ENCODE measurements at places on chromosomes 16 and 17.

- DNase-seq: no peak
These were observed 42.4 kb downstream of the NXPH3 start for GRCh38 chr17:49618028-49618611.

GRCh38 chr17:40219594-40220338 lies 662 bp downstream of the WIPF2 start:
- no peak for DNase-seq

- no peak for DNase-seq
These were observed 15.2 kb downstream of the KRT23 start for GRCh38 chr17:40922239-40922638.

DNA sequence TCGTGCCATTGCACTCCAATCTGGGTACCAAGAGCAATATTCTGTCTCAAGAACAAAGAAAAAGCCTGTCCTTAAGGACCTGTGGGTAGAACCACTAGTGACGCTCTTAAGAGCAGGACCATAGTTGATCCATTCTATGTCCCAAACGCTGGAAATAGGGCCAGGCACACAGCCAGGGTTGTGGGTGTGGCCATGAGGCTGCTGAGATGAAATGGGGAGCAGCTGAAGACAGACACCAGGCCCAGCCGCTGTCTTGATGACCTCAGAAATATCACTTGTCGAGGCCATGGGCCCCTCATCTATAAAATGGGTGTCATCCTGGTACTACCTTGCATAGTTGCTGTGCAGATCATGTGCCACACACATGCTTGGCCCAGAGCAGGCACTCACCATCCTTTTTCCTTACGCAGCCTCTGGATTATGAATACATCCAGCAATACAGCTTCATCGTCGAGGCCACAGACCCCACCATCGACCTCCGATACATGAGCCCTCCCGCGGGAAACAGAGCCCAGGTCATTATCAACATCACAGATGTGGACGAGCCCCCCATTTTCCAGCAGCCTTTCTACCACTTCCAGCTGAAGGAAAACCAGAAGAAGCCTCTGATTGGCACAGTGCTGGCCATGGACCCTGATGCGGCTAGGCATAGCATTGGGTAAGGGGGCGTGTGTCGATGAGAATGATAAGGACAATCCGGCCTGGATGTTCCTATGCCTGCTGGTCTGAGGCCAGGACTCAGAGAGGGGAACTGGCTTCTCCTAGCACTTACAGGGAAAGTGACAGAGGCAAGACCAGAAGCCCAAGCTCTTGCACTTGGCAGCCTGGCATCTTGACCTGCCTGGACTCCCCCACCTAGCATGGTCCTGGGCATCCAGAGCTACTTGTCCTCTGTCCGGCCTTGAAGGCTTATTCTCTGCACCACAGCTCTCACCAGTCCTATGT lies 25.5 kb downstream of the CDH5 start:
- no peak for DNase-seq

DNA sequence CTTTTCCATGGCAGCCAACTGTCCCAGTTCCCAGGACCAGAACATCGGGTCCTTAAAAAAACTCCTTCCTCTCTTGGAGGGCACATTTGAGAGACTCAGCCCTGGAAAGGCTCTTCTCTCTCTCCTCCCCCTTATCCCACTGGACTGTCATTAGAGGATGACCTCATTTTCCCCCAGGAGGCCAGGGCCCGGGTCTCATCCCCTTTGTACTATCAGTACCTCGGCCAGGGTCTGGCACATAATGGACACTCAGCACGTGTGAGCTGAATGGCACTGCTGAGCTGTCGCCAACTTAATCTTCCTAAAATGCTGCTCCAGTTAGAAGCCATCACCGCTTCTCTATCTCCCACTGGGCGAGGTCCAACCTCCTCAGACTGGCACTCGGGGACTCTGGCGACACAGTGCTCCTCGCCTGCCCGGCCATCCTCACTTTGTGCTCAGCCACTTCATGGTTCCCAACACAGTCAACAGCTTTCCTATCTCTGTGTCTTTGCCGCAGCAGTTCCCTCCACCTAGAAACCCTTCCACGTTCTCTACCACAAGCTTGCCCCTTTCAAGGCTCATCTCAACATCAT lies 3.6 kb upstream of the RHBDL3 start:
- no peak for DNase-seq

Data from stimulated activated CD4-positive, alpha-beta T cell treated with anti-CD3 and anti-CD28 coated beads, Interleukin-1b, Interleukin-23, amount 100 ng/mL, for 1 hour (primary cell).